ENCODE measurements at places on chromosomes 4 and X.

- DNase-seq: no peak
Observed at GRCh38 chr4:169070071-169070894, 60.2 kb upstream of the CBR4 start.

GRCh38 chr4:5865896-5866599, 26.8 kb downstream of the CRMP1 start:
- no peak for DNase-seq

DNA sequence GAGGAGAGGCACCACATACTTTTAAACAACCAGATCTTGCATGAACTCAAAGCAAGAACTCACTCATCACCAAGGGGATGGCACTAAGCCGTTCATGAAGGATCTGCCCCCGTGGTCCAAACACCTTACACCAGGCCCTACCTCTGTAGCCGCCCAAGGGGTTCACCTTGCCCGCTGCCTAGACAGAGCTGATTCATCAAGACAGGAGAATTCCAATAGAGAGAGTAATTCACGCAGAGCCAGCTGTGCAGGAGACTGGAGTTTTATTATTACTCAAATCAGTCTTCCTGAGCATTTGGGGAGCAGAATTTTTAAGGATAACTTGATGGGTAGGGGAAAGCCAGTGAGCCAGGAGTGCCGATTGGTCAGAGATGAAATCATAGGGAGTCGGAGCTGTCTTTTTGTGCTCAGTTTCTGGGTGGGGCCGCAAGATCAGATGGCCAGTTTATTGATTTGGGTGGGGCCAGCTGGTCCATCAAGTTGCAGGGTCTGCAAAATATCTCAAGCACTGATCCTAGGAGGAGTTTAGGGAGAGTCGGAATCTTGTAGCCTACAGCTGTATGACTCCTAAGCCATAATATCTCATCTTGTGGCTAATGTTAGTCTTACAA, 364.7 kb downstream of the PCDH7 start:
- DNase-seq: no peak

DNA sequence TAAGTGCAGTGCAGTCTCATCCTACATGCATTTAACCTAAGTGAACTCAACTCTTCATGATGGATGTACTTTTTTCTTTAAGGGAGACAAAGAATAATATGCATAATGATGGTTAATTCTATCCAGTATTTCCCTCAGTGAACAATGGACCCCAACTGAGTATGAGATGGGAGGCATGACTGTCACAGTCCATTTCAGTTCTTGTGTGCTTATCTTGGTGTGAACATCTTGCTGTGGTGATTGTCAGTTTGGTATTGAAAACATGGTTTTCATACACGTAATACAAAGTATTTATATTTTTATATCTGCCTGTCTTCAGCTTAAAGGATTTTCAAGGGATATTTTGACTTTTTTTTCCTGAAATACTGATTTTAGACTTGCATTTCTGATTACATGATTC, 72.0 kb upstream of the NDUFC1 start:
- no peak for DNase-seq

GRCh38 chr4:13947921-13948320, 320.4 kb upstream of the BOD1L1 start:
- no peak for DNase-seq

- peak; percentile 51 for DNase-seq
Observed at GRCh38 chr4:182938205-182938645, 21.0 kb upstream of the DCTD start.

GRCh38 chr4:94426783-94427182, 25.0 kb upstream of the PDLIM5 start:
- DNase-seq: no peak

GRCh38 chrX:14865201-14865600, 7.7 kb downstream of the FANCB start:
- DNase-seq: no peak

DNA sequence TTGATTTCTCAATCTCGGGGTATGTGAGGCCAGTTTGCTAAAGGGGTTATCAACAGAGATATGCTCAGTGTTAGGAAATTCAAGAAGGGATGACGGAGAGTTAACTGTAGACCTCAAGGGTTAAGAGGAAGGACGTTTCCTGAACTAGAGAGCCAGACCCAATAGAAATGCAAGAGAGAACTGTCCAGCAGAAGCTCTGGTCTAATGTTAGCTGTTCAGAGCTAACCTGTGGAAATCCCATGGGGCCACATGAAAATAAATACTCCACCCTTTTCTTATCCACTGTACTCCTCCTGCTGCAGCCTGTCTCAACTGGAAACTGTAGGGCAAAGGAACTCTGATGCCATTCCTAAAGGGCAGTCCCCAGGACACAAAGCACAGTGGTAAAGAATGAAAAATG, 274.3 kb downstream of the DMD start:
- no peak for DNase-seq

DNA sequence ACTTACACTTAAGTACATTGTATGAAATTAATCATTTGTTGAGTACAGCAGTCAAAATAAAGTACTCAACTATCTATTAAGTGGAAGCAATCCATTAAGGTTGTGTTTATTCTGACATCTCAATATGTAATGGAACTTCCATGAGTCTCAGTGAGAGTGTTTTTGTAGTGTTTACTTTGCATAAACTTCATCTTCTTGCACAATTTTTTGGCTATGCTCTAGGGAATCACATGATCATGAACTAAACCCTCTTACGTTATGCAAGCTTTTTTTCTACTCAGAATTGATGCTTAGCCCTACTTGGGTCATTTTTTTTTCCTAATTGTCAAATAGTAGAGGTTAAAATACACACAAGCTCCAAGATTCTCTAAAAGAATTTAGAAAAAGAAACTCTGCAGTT, 21.1 kb upstream of the PIGA start:
- DNase-seq: no peak

DNA sequence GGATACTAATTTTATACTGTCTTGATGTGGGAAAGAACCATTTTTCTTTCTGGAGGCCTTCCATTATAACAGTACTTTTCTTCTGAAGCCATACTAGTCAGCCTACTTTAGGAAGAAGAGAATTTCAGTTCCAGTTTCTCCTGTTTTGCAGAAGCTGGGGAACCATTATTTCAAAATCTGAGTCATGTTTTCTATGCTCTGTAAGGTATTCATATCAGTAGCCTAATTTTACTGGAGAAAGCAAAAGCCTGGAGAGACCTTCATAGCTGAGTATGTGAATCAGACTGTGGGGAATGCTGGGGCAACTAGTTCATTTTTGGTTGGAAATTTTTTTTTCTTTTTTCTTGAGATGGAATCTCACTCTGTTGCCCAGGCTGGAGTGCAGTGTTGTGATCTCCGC, 22.4 kb downstream of the AFF1 start:
- no peak for DNase-seq

DNA sequence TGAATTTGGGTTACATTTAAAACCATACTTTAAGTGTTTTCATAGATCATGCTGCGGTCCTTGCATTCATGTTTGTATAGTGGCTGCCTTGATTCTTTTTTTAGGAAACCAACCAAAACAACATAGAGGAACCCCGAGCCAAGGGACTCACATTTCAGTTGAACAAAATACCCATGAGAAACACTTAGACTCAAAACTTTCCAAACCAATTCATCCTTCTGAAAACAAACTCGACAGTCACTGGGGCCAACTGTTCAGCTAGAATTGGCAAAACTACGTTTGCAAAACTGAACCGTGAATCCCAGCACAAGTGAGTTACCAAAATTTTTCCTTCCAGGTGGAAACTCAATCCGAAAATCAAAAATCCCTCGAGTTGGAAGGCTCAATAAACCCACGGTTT, 1.4 kb downstream of the ADGRA3 start:
- no peak for DNase-seq

GRCh38 chrX:118418811-118419251, 72.9 kb downstream of the WDR44 start:
- DNase-seq: no peak

DNA sequence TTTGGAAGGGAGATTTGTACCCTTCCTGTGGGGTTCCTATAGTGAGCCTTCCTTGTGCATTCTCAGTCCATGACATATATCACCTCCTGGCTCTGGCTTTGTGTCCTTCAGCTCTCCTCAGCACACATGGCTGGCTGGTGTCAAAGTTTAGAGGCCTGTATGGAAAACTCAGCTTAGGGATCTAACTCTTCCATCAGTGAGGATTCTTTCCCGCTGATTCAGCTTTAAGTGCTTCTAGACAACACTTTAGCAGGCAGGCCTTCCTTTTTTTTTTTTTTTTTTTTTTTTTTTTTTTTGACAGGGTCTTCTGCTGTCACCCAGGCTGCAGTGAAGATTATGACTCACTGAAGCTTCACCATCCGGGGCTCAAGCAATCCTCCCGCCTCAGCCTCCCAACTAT, 84.2 kb downstream of the NPNT start:
- DNase-seq: no peak
